Stimulated activated CD8-positive, alpha-beta memory T cell treated with anti-CD3 and anti-CD28 coated beads, Interleukin-7, amount 100 ng/mL, for 48 hours (primary cell): ENCODE measurements at places on chromosomes 3 and 15.

DNA sequence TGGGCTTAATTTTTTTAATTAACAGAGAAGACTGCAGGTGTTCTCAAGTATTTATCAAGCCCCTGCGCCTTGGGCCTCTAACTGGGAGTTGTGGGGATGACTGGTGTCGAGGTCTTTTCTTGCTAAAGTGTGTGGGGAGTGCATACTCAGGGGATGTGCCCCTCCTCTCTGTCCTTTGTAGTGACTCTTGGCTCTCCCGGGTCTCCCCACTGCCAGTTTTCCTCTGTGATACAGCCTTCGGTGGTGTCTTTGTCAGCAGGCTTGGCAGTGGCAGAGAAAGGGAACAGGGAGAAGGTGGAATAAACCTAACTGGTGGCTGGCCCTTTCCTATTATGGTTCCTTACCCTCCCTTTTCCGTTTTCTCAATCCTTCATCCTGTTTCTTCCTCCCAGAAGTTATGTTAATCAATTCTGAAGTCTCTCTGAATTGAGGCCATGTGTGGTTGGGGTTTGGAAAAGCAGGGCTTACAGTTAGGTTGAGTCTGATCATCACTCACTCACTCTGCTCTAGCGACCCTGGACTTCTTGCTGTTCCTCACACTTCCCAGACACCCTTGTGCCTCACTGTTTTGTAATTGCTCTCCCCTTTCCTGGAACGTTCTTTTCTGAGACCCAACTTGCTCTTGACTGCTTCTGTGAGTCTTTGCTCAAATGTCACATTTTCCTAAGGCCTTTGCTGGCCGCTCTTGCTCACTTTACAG, 158.1 kb downstream of the PTPRG start:
- DNase-seq: no peak

GRCh38 chr3:47444103-47444502, 31.6 kb downstream of the SCAP start:
- DNase-seq: no peak

DNA sequence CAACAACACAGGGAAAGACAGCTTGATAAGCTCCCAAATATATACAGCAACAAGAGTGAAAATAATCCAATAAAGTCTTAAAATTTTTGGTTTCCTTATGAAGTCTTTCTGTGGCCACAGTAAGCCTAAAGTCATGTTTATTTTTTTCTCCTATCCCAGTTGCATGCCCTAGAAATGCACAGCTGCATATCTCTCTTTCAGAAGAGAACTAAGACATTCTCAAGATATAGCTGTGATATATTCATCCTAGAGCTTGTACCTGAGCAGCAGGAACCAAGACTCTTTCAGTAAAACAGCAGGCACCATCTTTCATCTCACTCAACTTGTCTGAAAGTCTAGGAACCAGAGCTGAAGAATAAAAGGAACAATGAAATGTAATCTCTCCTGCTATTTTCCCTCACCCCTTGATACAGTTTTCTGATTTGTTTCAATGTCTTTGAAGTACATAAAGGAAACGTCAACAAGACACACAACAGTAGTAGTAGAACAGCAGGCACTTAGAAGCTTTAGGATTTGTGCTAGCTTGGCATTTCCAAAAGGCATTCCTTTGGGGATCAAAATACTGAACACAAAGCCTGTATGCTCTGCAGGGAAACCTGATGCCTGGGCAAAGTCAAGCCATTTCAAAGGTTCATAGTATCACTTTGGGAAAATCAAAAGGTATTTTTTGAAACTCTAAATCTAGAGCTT, 536.8 kb downstream of the PYDC2 start:
- DNase-seq: no peak

GRCh38 chr3:155441506-155441905, 148.0 kb upstream of the STRIT1 start:
- no peak for DNase-seq

DNA sequence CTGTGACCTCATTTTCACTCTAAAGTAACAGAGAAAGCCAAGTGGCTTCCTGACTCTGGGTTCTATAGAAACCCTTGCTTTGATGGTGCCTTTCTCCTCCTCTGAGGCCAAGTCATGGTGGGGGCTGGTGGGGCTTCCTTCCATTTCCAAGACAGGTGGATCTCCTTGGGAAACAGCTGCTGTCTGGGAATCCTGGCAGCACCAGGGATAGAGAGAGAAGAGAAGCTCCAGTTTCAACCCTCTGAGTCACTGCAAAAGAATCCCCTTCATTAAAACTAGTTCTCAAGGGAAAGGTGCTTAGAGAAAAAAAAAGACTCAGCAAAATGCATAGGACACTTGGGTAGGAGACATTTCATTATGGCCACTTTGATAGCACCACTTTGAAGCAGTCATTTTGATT, 614.4 kb downstream of the FHIT start:
- no peak for DNase-seq

GRCh38 chr3:159273608-159274007, 471.8 kb downstream of the MFSD1 start:
- no peak for DNase-seq

- DNase-seq: no peak
Measured at GRCh38 chr3:36175113-36175812, 205.0 kb upstream of the STAC start.
